ENCODE measurements at places on chromosomes 6 and 20.

GRCh38 chr6:5937169-5937909 lies 69.4 kb downstream of the NRN1 start:
- no peaks in the 10 kb centered on the region for H3K4me1 ChIP-seq
- no peak for DNase-seq
- H3K4me3 ChIP-seq, result no peak overlapping the region
- no peaks in the 10 kb centered on the region for H3K36me3 ChIP-seq
- H3K27me3 ChIP-seq, result no peaks in the 10 kb centered on the region

DNA sequence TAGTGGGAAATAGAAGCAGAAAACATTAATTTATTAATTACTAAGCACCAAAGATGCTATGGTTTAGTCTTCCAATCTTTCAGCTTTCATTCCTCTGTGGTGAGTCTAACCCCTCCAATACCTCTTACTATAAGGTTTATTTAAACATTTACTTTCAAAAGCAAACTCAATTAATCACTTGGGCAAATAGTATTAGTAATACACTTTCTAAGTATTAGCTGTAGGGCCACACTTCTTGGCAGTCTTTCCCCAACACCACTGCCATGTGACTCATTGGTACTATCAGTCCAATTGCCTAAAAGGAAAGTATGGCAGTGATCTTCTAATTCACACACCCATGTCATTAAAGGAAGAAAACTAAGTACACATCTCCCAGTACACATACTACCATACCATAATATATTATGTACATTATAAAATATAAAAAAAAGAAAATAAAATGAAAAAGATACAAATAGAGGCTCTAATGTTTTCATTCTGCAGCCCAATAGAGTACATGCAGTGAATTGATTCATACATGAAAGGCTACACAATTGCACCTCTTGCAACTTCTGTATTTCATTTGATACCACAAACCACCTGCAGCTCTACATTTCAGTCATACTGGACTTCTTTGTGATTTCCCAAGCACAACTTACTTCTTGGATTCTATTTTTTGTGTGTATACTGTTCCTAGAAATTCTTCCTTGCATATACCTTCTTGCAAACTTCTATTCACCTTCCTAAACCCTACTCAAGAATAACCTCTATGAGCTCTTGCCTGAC lies 218.6 kb downstream of the PKHD1 start:
- DNase-seq, result no peak
- H3K27me3 ChIP-seq, result no peaks in the 10 kb centered on the region
- peaks cover 8% of the 10 kb centered on the region for H3K4me1 ChIP-seq
- H3K36me3 ChIP-seq, result no peaks in the 10 kb centered on the region
- H3K4me3 ChIP-seq, result no peak overlapping the region

DNA sequence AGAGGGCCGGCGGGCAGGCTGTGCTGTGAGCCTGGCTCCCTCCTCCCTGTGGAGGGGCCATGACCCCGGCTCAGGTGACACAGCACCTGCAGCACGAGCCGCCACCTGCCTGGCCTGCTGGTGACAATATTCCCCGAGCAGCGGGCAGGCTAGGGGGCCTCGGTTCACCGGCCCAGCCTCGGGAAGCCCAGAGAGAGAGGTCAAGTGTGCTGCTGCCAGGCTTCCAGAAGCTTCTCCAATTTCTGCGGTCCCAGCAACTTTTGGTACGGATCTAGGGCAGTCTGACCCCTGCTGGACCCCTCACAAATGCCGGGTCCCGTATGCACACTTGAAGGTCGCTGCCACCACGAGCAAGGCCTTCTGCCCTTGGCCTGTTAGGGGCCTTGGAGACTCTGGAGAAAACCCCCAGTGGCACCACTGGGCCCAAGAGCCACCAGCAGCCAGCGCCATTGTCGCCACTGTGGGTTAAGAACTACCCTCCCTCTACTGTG lies 38.6 kb upstream of the NOL4L start:
- H3K4me1 ChIP-seq, result peaks cover 10% of the 10 kb centered on the region
- no peak overlapping the region for H3K27ac ChIP-seq
- no peaks in the 10 kb centered on the region for H3K27me3 ChIP-seq
- no peak for DNase-seq
- H3K4me3 ChIP-seq, result no peak overlapping the region
- H3K36me3 ChIP-seq, result no peaks in the 10 kb centered on the region

- H3K4me1 ChIP-seq, result no peaks in the 10 kb centered on the region
- H3K4me3 ChIP-seq, result no peak overlapping the region
- H3K27me3 ChIP-seq, result no peaks in the 10 kb centered on the region
These were observed 297.2 kb upstream of the JARID2 start for GRCh38 chr6:14948586-14949245.

All from H1 (cell line).